Foreskin keratinocyte (primary cell): ENCODE measurements at places on chromosomes 16 and 17. TPM values are rescaled to one million over a fixed set of nuclear protein-coding genes. Genes with fewer than 3 reads are reported as not detected.

- peak; percentile 85 for DNase-seq
These were observed 1.8 kb upstream of the NDE1 start for GRCh38 chr16:15648135-15648730.

- DNase-seq = no peak
These were observed 214.0 kb upstream of the CDH13 start for GRCh38 chr16:82412770-82413169.

UBALD2 gene
- polyA plus RNA-seq = 85.6 and 89.8 TPM in 2 replicates

- no peak for DNase-seq
These were observed 1082.8 kb upstream of the RBFOX1 start for GRCh38 chr16:6249863-6250262.

DNA sequence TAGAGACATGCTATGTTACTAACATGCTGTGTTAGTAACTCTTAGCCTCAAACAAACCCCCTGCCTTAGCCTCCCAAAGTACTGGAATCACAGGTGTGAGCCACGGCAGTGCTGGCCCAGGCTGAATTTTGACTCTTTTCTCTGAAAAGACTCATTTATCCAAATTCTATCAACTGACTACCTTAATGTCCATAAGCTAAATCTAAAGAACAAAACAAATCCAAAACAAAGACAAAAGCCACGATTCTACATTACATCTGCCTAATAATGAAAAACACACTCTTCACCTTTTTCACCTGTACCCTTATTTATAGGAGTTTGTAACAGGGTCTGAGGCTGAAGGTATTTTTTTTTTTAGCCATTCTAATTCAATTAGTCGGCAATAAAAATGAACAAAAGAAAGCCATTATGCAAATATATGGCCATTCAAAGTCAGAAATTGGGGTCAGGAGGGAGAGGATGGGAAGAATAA, 432.5 kb downstream of the RBFOX1 start:
- DNase-seq = no peak

DNA sequence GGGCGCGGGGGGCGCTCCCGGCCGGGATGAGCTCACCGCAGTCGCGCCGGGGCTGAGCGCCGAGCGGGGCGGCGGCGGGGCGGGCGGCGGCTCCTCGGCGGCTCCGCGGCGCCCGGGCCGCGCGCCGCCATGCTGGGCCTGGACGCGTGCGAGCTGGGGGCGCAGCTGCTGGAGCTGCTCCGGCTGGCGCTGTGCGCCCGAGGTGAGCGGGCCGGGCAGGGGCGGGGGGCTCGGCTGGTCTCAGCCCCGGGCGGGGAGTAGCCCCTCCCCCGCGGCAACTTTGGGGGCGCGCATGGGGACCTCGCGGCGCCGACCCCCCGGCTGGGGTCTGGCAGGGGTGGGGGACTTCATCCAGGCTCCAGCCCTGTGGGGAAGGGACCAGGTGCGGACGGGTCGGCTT, at the start of gene ARHGDIG:
Gene ARHGDIG (plus strand): TSS at position 40 of the 400 bp plus-strand sequence. CDS start 90 bp downstream, at position 130.
- DNase-seq = no peak

VTN gene
- 0.03 TPM in 1 of 2 replicates, not detected in the other for polyA plus RNA-seq

- DNase-seq = no peak
These were observed 218.8 kb upstream of the CHMP6 start for GRCh38 chr17:80772906-80773242.

- no peak for DNase-seq
These were observed 57.0 kb upstream of the CLEC3A start for GRCh38 chr16:77965346-77965745.

GRCh38 chr17:27879987-27880608, 13.1 kb downstream of the LYRM9 start:
- DNase-seq = peak; percentile 43

GRCh38 chr17:81549031-81549557, 3.1 kb downstream of the FAAP100 start:
- DNase-seq = no peak

GRCh38 chr16:14529010-14529669, 100.9 kb downstream of the PARN start:
- peak; percentile 76 for DNase-seq

SHCBP1 gene
- 11.4 and 16.7 TPM in 2 replicates for polyA plus RNA-seq

DNA sequence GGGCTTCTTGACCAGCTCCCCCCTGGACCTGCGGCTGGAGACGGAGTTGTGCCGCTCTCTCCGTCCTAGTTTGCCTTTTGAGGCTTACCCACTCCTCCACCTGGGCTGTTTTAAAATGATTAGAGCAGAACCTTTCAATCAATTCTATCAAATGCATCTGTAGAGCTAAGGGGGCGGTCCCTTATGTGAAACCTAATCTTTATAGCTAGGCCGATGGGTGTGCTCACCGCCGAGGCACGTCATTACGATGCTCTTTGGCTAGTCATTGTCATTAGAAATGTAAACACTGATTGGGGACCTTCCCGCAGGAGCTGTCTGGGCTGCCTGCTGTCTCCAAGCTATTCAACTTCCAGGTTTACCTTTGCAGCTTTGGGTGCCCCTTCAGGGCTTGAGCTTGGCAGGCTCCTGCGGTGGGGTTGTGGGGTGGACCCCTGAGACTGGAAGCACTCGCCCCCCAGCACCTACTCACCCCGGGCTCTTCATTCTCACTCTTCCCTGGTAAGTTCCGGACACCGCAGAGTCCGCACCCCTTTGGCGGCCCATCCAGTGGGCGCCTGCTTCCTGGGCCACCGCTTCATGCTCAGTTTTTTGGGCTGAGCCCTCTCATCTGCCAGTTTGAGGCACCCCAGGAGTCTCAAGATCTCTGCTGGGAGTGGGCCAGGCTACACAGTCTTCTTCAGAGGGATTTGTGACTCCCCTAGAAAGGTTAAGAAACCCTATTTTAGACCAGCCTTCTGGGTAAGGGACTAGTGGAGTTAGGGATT, 20.9 kb upstream of the IL17C start:
- no peak for DNase-seq

DNA sequence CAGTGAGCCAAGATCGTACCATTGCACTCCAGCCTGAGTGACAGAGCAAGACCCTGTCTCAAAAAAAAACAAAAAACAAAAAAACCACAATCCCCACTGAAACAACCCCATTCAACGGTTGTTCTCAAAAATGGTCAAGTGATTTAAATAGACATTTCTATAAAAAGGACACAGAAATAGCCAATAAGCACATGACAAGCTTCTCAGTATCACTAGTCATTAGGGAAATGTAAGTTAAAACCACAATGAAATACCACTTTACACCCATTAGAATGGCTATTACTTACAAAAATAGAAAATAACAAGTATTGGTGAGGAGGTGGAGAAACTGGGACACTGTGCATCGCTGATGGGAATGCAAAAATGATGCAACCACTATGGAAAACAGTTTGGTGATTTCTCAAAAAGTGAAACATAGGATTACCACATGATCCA, 26.6 kb upstream of the MYLK3 start:
- DNase-seq = no peak
